ENCODE measurements at places on chromosomes 12 and 14.

- DNase-seq = peak; percentile 58
Observed at GRCh38 chr12:51269174-51270066, 795 bp downstream of the SMAGP start.

DNA sequence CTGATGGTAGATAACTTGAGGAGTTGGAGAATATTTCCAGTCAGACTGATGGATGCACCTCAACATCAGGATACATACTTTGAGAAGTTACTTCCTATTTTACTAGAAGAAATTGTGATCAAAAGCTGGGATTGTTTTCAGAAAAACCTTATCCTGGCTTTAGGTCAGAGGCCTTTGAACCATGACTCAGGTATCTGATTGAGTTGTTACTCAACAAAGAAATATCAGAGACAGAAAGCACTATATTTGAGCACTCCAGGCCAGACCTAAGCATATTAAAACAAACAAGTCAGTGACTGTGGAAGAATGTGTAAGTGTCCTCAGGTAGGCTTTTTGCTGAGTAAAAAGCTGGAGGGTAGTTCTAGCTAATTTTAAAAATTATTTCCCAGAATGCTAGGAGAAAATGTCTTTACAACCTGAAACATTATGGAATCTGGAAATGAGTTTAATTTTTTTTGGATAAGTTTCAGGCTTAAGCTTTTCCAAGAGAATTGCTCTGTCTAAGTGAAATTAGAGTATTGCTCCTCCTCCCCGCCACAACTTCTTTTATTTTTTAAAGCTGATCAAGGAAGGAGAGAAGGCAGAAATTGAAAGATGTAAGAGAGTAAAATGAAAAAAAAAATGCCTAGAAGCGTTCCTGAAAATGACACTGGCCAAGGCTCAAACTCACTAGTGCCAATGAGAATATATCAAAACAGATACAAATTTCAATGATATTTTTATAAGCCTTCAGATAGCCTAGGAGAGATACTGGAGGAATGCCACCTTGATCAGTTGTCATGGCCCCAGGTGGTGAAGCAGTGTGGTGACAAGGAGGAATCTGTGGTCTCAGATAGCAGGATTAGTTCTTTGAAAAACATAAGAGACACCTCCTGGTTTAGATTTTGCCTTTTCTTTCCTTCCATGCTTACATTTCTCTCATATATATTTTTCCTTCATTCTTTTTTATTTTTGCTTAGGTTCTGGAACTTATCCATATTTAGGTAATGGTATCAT, 790.3 kb downstream of the TMTC2 start:
- DNase-seq = no peak

GRCh38 chr12:47189728-47190127, 110.0 kb upstream of the AMIGO2 start:
- no peak for DNase-seq

DNA sequence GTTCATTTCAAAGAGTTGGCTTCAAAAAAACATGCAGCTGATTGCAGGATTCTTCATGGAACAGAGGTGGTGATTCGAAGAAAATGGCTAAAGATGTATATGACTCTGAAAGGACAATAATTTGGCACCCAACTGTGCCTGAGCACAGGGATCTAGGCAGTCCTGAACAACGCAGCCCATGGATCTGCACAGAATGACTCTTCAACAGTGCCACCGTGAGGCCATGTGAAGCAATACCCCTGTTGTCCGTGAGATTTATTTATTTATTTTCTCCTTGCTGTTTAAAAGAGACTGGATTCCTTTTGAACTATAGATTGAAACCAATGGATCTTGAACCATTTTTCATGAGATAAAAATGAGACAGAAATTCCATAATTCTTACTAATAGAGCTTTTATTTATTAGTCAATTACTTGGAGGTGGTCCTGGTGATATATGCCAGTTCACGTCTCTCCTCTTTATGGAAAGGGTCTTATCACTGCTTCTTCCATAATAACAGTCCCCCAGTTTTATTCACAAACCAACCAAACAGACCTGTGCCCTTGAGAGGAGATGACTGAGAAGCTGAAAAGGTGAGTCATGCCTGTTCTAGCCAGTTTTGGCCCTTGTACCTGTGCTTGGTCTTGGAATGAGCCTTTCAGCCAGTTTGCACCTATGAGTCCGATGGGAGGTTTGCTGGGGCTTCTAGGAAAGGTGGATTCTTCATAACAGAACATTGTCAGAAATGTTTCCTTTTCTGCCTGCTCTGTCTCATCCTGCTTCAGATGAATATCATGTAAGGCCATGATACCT, 1598.3 kb downstream of the AACS start:
- DNase-seq = peak; percentile 5
